ENCODE measurements at places on chromosomes 1 and 21.

GRCh38 chr1:76340056-76340455 is 265.5 kb downstream of the ST6GALNAC3 start:
- no peak for DNase-seq

GRCh38 chr1:166840309-166841274 is 1.3 kb downstream of the POGK start:
- DNase-seq = no peak

DNA sequence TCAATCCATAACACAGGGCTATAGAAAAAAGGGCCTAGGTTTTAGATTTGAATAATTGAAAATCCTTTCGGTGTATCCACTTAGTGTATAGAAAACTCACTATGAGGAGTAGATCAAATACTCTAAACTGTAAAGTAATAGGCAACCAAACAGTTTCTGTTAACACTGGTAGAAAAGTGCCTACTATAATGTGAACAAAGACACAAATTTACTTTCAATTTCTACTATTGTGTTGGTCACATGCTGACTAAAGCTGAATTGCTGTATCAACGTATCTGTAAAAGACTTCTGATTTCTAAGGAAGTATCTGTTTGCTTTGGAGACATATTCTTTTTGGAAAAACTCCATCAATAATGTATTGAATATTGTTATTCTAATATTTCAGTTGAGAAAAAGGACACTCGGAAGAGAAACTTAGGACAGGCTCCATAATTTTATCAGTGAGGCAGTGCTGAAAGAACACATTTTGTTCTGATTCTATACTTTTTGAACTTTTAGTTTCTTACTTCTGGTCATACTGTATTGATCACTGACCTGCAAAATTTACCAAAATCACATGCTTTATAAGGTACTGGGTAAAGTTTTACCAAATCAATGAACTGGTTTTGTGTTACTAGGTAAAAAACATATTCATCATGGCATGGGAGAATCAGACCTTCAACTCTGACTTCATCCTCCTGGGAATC is at the start of gene OR2M5:
TSS of gene OR2M5 (plus strand) at position 636 of the 686 bp plus-strand sequence. CDS start at position 636, 0 bp downstream.
- no peak for DNase-seq

- no peak for DNase-seq
These were observed 31.5 kb upstream of the LHX4 start for GRCh38 chr1:180198611-180199010.

- DNase-seq = peak; percentile 91
These were observed 3.3 kb upstream of the IRF2BP2 start for GRCh38 chr1:234613128-234613875.
